ENCODE measurements at places on chromosomes 2 and 18.

GRCh38 chr2:68282811-68283418 lies 30.6 kb upstream of the PPP3R1 start:
- DNase-seq, result no peak

GRCh38 chr18:9337873-9338272 lies 3.3 kb downstream of the TWSG1 start:
- DNase-seq, result no peak

DNA sequence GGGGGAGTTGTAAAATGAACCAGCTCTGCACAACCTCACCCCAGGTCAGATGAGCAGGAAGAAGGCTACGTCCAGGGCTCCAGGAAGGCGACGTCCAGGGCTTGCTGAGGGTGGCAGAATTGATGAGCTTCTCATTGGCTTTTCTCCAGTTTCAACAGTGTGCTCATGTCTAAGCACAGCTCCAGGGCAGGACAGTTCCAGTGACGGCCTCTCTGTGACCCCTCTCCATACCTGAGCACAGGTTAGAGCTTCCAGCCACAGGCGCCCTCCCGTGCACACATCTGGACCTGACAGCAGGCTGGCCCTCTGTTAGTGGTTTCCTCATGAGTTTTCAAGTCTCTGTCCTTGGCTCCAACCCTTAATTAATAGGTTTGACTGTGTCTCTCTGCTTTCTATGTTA lies 327.6 kb downstream of the ZNF516 start:
- DNase-seq, result no peak

GRCh38 chr2:33210626-33211025 lies 263.9 kb downstream of the LTBP1 start:
- DNase-seq, result no peak

DNA sequence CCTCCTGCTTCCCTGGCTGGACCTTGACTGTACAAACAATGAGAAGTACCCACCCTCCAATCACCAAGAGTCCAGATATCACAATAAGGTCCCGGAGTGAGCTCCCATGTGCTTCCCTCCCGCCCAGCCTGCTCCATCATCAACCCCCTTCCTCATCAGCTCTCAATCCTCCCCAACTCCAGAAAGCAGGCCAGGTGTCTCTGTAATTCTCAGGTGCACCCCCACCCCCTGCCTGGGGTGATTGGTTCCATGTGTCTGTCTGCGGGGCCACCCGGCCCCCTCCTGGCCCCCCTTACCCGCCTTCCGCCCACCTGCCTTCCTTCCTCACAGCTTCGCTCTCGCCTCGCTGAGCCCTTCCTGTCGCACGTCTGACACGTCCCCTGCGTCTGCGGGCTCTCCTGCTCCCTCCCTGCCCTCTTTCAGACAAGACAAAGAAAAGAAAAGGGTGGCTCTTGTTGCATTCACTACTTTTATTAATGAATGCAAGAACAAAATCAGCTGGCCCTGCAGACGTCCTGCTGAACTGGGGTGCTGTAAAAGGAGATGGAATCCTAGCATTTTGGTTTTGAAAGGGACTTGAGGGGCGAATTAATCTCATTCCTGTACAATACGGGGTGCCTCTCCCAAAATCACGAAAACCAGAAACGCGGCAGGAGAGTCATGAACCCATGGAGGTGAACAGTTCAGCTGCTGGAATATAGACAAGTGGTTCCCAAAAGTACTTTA lies 26.5 kb upstream of the IGFBP2 start:
- peak; percentile 64 for DNase-seq

GRCh38 chr2:7693246-7694075 lies 776.2 kb downstream of the RNF144A start:
- DNase-seq, result no peak

- DNase-seq, result no peak
Observed at GRCh38 chr2:37766106-37766505, 94.7 kb upstream of the CDC42EP3 start.

GRCh38 chr18:77153404-77153803 lies 20.8 kb upstream of the MBP start:
- no peak for DNase-seq

DNA sequence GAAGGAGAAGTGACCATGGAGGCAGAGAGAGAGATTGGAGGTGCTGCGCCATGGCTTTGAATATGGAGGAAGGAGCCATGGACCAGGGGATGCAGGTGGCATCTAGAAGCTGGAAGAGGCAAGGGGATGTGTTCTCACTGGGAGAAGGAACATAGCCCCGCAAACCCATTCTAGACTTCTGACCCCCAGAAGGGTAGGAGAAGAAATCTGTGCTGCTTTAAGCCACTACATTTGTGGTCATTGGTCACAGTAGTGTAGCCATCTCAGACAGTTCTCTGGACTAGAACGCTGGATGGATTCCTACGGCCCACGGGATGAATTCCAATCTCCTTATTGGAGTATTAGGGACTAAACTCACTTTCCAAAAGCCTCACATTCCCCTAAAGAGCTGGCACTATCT lies 67.8 kb downstream of the PTGR3 start:
- no peak for DNase-seq

- DNase-seq, result no peak
Observed at GRCh38 chr2:12547566-12548170, 169.1 kb upstream of the TRIB2 start.

- no peak for DNase-seq
Observed at GRCh38 chr2:38066421-38067115, 9.4 kb downstream of the CYP1B1 start.

DNA sequence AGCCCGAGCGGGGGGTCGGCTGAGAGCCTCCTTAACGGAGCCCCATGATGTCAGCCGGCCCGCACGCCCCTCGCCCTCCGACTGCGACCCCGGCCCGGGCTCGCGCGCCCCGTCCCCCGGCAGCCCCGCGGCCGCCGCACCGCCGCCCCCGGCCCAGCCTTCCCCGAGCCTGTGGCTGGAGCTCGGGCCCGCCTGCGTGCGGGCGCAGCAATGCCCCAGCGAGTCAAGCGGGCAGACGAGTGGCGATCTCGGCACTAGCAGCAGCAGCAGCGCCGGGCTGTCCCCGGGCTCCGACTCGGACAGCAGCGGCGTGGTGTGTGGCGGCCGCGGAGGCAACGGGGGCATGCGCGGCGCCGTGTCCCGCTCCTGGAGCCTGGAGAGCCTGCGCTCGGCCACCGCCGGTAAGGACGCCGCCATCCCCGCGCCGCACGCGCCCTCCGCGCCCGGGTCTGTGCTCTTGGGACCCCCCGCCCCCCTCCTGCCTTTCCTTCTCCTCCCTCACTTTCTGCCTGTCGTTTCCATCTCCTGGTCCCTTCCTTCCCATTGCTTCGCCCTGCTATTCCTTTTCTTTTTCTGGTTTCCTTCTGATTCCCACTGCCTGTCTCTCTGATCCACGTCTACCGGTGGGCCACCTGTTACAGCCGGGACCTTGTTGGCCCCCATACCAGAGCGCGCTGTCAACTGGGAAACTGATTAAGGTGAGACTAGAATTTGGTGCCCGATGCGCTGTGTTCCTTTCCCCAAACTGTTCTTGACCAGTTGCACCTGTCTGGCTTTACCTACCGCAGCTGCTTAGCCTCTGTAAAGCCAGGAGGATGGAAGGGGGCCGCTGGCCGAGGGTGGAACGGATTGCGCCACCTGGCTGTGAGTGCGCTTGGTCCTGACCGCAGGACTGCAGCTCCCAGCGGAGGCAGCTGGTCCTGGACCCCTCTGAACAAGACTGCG lies 127.4 kb downstream of the ARHGEF4 start:
- no peak for DNase-seq

- DNase-seq, result no peak
Observed at GRCh38 chr2:161604901-161605300, 19.3 kb upstream of the SLC4A10 start.

DNA sequence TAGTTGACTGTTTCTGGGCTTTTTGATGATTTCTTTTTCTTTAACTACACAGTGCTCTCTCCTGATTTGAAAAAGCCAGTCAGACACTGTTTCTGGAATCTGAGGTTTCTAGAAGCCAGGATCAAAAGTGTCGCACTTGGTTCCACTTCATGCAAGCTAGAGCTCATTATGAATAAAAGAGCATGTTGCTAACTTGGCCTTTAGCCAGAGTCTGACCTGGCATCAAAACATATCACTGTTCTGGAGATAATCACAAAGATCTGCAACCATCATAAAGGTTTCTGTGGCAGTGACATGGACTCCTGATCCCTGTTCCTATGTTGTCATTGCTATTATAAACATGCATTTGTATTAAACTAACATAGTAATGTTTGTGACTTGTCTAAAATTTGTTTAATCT lies 76.1 kb upstream of the MAPRE2 start:
- no peak for DNase-seq

GRCh38 chr2:175884697-175885393 lies 117.2 kb downstream of the LNPK start:
- DNase-seq, result no peak

DNA sequence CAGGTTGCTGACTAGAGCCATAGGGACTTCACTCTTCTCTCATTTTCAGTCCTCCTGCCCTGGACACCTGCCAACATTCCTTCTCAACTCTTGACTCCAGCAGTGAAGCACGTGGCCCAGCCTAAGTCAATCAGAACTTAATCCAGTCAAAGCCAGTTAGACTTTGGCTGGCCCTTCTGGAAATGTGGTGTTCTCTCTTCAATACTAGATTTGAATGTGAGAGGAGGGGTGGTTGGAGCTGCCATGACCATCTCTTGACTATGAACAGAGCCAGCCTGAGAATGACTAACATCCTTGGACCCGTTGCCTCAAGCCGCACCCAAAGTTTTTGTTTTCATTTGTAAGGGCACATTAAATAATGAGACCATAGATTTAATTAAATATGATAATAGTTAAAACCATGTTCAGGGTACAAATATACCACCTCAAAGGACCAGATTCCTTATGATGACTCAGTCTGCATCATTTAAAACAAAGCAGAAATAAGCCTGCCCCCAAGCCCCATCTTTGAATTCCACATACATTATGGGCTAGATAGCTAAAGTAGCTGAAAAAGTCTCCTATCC lies 49.7 kb upstream of the RASGRP3 start:
- DNase-seq, result no peak

DNA sequence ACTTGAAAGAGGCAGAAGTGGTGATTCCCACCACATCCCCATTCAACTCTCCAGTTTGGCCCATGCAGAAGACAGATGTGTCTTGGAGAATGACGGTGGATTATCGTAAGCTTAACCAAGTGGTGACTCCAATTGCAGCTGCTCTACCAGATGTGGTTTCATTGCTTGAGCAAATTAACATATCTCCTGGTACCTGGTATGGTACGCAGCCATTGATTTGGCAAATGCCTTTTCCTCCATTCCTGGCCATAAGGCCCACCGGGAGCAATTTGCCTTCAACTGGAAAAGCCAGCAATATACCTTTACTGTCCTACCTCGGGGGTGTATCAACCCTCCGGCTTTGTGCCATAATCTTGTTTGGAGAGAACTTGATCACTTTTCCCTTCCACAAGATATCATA lies 411.5 kb upstream of the SMIM21 start:
- DNase-seq, result no peak

- no peak for DNase-seq
Observed at GRCh38 chr2:26578113-26578458, 63.1 kb downstream of the CIB4 start.

- DNase-seq, result no peak
Observed at GRCh38 chr2:106997204-106997603, 111.2 kb upstream of the ST6GAL2 start.

GRCh38 chr2:140596447-140596846 lies 1534.4 kb downstream of the LRP1B start:
- no peak for DNase-seq

DNA sequence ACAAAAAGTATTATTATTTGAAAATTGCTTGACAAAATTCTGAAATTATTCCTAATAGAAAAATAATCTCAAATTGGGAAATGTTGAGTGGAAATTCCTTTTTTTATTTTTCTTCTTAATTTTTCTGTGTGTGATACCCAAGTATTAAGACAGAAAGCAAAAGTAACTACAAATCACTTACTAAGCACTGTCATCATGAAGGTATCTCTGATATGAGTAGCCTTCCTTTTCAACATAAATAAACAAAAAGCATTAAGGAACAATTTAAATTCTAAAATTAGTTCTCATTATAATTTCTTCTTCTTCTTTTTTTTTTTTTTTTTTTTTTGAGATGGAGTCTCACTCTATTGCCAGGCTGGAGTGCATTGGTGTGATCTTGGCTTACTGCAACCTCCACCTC lies 174.2 kb upstream of the RBMS1 start:
- DNase-seq, result no peak

- DNase-seq, result no peak
Observed at GRCh38 chr2:123157016-123157415, 868.1 kb upstream of the CNTNAP5 start.

DNA sequence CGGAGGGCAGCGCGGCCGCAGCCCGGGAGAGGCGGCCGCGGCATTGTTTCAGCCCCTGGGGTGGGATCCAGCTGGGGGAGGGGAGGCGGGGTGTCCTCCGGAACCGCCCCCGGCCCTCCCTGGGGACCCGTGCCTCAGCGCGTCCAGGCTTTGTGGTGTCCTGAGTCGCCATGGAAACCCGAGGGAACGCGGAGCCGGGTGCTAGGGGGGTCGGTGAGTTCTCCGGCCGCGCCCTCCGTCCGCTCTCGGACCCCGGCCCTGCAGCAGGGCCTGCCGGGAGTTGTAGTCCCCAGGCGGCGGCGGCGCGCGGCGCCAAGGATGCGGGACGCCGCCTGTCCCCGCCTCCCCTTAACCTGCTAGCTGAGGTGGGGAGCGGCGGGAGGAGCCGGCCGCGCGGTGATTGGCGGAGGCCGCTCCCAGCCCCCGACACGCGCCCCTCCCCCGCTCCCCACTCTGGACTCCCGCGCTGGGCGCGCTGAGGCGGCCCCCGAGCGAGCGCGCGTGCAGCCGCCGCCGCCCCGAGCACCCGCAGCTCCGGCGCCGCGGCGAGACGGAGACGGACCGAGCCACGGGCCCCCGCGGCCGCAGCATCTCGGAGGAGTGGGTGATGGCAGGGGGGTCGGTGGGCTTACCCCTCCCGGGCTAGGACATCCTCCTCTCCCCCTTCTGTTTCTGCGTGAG lies at the start of gene DPYSL5:
DPYSL5 (plus strand) TSS at position 478 of the 681 bp plus-strand sequence. CDS start 50,368 bp downstream, outside the sequence.
- DNase-seq, result no peak

DNA sequence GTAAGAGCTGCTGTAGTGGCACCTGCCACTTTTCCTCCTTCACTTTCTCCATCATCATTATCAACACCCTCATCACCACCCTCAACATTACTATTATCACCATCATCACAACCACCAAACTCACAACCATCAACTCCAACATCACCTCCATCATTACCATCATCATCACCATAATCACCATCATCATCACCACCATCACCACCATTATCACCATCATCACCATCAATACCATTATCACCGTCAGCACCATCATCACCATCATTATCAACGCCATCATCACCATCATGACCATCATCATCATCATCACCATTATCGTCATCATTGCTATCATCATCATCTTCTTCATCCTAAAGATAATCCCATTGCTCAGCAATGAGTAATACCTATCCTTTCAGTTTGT lies 255.8 kb downstream of the CYRIA start:
- no peak for DNase-seq

GRCh38 chr18:29234751-29235150 lies 1057.8 kb upstream of the CDH2 start:
- no peak for DNase-seq

GRCh38 chr18:63904694-63905093 lies 3.1 kb upstream of the SERPINB10 start:
- DNase-seq, result no peak

Measured in stimulated activated CD4-positive, alpha-beta T cell treated with anti-CD3 and anti-CD28 coated beads, Interleukin-12 subunit alpha, Interleukin-12 subunit beta, amount 100 ng/mL, for 48 hours (primary cell).